Lung (tissue), 17 donors: ENCODE measurements at places on chromosomes 4 and X. TPM values are rescaled to one million over a fixed set of nuclear protein-coding genes. Genes with fewer than 3 reads are reported as not detected.

CYP4V2 gene
- total RNA-seq: 36.2 TPM

ZXDA gene
- 5.7 TPM for total RNA-seq

MEPE gene
- not detected for total RNA-seq

KCNIP4 gene
- 0.11 TPM for total RNA-seq

AGTR2 gene
- total RNA-seq: 33.8 TPM

NDST4 gene
- not detected for total RNA-seq

FGF2 gene
- total RNA-seq: 11.6 TPM

CPLX1 gene
- 1.4 TPM for total RNA-seq

VSIG4 gene
- 226 TPM for total RNA-seq

GRCh38 chr4:186840771-186841301 lies 117.2 kb upstream of the FAT1 start:
- no peaks in the 10 kb centered on the region for H3K4me1 ChIP-seq
- H3K36me3 ChIP-seq: no peaks in the 10 kb centered on the region
- no peak for DNase-seq
- no peak overlapping the region for H3K27ac ChIP-seq

- peaks cover 8% of the 10 kb centered on the region for H3K27me3 ChIP-seq
- H3K27ac ChIP-seq: no peak overlapping the region
- no peak overlapping the region for H3K4me3 ChIP-seq
- H3K36me3 ChIP-seq: no peaks in the 10 kb centered on the region
- DNase-seq: no peak
- no peaks in the 10 kb centered on the region for H3K4me1 ChIP-seq
These were observed 24.4 kb downstream of the ENOX2 start for GRCh38 chrX:130878350-130879341.

GRCh38 chrX:16516232-16516876 lies 133.6 kb upstream of the S100G start:
- no peaks in the 10 kb centered on the region for H3K36me3 ChIP-seq
- H3K27ac ChIP-seq: no peak overlapping the region
- no peak overlapping the region for H3K4me3 ChIP-seq
- no peaks in the 10 kb centered on the region for H3K4me1 ChIP-seq
- DNase-seq: no peak
- H3K27me3 ChIP-seq: peaks cover 38% of the 10 kb centered on the region

DNA sequence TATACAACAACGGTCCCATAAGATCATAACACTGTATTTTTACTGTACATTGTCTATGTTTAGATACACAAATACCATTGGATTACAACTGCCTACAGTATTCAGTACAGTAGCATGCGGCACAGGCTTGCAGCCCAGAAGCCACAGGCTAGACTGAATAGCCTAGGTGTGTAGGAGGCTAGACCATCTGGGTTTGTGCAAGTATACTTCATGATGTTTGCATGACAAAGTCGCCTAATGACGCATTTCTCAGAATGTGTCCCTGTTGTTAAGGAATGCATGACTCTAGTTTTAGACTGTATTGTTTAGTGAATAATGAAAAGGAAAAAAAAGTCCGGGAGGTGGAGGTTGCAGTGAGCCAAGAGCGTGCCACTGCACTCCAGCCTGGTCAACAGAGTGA lies 56.5 kb upstream of the C4orf50 start:
- DNase-seq: no peak
- no peak overlapping the region for H3K4me3 ChIP-seq
- no peaks in the 10 kb centered on the region for H3K27me3 ChIP-seq
- no peak overlapping the region for H3K27ac ChIP-seq
- H3K36me3 ChIP-seq: no peaks in the 10 kb centered on the region

- H3K27ac ChIP-seq: no peak overlapping the region
- no peaks in the 10 kb centered on the region for H3K36me3 ChIP-seq
- peak; percentile 44 for DNase-seq
- H3K4me1 ChIP-seq: no peaks in the 10 kb centered on the region
These were observed 346.6 kb downstream of the CENPC start for GRCh38 chr4:67198727-67199126.

DNA sequence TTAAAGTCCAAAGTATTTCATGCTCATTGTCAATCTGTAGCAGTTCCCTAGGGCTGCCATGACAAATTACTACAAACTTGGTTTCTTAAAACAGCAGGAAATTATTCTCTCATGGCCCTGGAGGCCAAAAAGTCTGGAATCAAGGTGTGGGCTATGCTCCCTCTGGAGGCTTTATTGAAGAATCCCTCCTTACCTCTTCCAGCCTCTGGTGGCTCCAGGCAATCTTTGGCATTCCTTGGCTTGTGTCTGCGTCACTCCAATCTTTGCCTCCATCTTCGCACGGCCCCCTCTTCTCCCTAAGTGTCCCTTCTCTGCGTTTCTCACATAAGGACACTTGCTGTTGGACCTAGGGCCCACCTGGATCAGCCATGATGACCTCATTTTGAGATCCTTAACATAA lies 170.4 kb downstream of the SMIM20 start:
- no peak for DNase-seq
- H3K4me1 ChIP-seq: peaks cover 3% of the 10 kb centered on the region

DNA sequence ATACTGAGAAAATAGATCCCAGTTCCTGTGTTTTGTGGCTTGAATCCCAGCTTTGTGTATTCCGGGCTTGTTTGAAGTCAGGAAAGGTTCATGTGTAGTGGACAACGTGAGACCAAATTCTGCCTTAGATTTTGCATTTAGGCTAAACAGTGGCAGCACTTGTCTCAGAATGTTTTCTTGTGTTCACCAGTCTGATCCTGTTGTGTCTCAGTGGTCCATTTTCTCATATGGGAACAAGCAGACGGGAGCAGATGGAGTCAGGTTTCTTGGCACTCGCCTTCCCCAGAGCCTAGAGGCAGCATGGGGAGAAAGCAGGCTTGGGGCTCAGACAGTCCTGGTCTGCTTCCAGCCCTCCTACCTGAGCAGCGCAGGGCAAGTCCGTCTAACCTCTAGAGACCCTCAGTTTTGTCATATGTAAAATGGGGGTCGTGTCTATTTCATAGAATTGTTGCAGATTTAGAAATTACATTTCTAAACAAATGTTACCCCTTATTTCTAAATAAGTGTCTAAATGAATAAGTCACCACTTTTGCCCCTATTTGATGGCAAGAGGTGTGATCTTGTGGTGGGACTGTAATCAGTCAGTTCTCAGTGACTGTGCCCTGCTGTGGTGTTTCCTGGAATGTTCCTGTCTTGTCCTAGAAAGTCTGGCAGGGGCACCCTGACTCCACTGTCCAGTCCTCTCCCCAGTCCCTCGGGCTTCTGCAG lies 28.3 kb upstream of the MSANTD1 start:
- no peaks in the 10 kb centered on the region for H3K27me3 ChIP-seq
- no peaks in the 10 kb centered on the region for H3K4me1 ChIP-seq
- no peak overlapping the region for H3K4me3 ChIP-seq
- no peak overlapping the region for H3K27ac ChIP-seq
- no peak for DNase-seq

DNA sequence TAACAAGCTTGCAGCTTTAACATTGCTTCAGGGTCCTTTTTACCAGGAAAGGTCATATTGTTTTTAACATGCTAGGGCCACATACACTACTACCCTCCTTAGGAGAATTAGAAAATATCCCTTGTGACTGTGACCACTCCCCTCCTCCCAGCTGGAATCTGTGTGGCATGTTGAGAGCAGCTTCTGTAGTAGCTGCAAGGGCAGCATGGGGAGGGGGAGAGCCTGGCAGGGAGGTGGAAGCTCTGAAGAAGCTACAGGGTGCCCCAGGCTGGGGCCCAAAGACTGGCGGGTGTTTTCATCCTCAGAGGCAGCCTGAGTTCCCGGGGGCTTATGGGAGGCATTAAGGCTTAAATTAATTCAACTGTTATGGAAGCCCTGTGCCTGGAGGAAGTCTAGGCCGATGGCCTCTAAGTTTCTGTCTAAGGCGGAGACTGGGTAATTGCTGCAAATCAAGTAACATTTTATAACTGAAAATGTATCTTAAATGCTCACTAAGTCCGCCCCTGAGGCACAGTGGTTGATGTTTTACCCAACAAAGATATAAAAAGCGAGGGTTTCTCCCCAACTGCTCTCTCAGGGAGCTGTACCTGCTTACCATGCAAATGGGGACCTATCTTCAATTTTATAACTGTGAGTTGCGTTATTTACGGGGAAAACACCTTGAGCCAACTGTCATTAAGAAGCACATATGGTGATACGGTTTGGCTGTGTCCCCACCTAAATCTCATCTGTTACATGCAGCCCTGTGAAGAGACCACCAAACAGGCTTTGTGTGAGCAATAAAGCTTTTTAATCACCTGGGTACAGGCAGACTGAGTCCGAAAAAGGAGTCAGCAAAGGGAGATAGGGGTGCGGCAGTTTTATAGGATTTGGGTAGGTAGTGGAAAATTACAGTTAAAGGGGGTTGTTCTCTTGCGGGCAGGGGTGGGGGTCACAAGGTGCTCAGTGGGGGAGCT lies 37.4 kb upstream of the STS start:
- no peak overlapping the region for H3K4me3 ChIP-seq
- peaks cover 12% of the 10 kb centered on the region for H3K27me3 ChIP-seq
- DNase-seq: no peak
- no peaks in the 10 kb centered on the region for H3K36me3 ChIP-seq

- H3K36me3 ChIP-seq: no peaks in the 10 kb centered on the region
- H3K27me3 ChIP-seq: peaks cover 11% of the 10 kb centered on the region
- no peak overlapping the region for H3K27ac ChIP-seq
- no peak for DNase-seq
These were observed 166.8 kb downstream of the COL4A6 start for GRCh38 chrX:108271397-108271787.

GRCh38 chr4:186227744-186228513 lies 622 bp downstream of the KLKB1 start:
- no peaks in the 10 kb centered on the region for H3K36me3 ChIP-seq
- DNase-seq: no peak
- H3K4me3 ChIP-seq: no peak overlapping the region
- H3K4me1 ChIP-seq: peaks cover 13% of the 10 kb centered on the region

DNA sequence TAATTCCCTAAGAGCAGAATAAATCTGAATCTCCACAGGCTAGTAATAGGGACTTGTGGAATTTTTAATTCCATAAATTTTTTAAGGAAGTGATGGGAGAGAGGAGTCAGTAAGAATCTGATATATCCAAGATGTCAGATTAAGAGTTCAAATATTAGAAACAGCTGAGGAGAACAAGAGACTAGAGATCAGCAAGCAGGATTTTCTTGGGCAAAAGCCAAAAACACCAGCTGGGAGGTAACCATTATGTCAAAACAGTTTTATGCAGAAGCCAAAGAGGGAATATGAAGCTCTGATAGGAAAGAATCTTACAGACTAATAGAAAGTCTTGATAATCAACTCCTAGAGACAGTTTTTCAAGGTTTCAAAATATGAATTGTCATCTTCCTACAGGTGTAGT lies 72.2 kb upstream of the RBPJ start:
- no peaks in the 10 kb centered on the region for H3K36me3 ChIP-seq
- H3K4me3 ChIP-seq: no peak overlapping the region
- DNase-seq: peak; percentile 96
- no peaks in the 10 kb centered on the region for H3K27me3 ChIP-seq

- no peak for DNase-seq
- H3K27ac ChIP-seq: no peak overlapping the region
- peaks cover 13% of the 10 kb centered on the region for H3K36me3 ChIP-seq
- H3K4me3 ChIP-seq: no peak overlapping the region
- no peaks in the 10 kb centered on the region for H3K4me1 ChIP-seq
These were observed 83.9 kb downstream of the PTTG2 start for GRCh38 chr4:38044060-38044459.

- no peak overlapping the region for H3K4me3 ChIP-seq
- H3K27me3 ChIP-seq: no peaks in the 10 kb centered on the region
- peak; percentile 80 for DNase-seq
- H3K27ac ChIP-seq: peak overlapping the region; percentile 72
These were observed 119.7 kb downstream of the NFKB1 start for GRCh38 chr4:102620697-102621497.

- H3K27me3 ChIP-seq: no peaks in the 10 kb centered on the region
- no peak for DNase-seq
- peaks cover 2% of the 10 kb centered on the region for H3K4me1 ChIP-seq
- H3K36me3 ChIP-seq: no peaks in the 10 kb centered on the region
- H3K27ac ChIP-seq: no peak overlapping the region
These were observed 51.5 kb downstream of the SLC2A9 start for GRCh38 chr4:9969526-9970398.

GRCh38 chr4:42610941-42611340 lies 46.0 kb downstream of the ATP8A1 start:
- H3K4me3 ChIP-seq: no peak overlapping the region
- H3K27me3 ChIP-seq: no peaks in the 10 kb centered on the region

GRCh38 chrX:66021765-66022631 lies 17.9 kb downstream of the VSIG4 start:
- H3K4me1 ChIP-seq: no peaks in the 10 kb centered on the region
- H3K36me3 ChIP-seq: no peaks in the 10 kb centered on the region
- no peaks in the 10 kb centered on the region for H3K27me3 ChIP-seq
- DNase-seq: no peak
- no peak overlapping the region for H3K27ac ChIP-seq
- H3K4me3 ChIP-seq: no peak overlapping the region

DNA sequence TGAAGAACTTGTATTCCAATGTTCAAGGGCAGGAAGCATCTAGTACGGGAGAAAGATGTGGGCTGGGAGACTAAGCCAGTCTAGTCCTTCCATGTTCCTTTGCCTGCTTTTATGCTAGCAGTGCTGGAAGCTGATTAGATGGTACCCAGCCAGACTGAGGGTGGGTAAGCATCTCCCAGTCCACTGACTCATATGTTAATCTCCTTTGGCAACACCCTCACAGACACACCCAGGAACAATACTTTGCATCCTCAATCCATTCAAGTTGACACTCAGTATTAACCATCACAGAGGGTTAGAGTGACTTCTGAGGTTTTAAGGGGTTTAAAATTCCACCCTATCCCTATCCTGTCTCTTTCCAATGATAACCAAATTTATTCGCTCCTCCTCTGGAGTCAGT lies 6.5 kb downstream of the HMGN5 start:
- H3K27me3 ChIP-seq: no peaks in the 10 kb centered on the region
- no peak overlapping the region for H3K27ac ChIP-seq
- no peak for DNase-seq

GRCh38 chr4:152771741-152772533 lies 7.6 kb downstream of the TIGD4 start:
- H3K27ac ChIP-seq: no peak overlapping the region
- DNase-seq: no peak
- H3K4me3 ChIP-seq: no peak overlapping the region

GRCh38 chr4:53479736-53480525 lies 102.5 kb downstream of the FIP1L1 start:
- H3K27me3 ChIP-seq: peaks cover 4% of the 10 kb centered on the region
- H3K4me3 ChIP-seq: no peak overlapping the region

GRCh38 chr4:47106561-47106960 lies 75.2 kb downstream of the GABRB1 start:
- no peak for DNase-seq
- no peaks in the 10 kb centered on the region for H3K27me3 ChIP-seq
- H3K27ac ChIP-seq: no peak overlapping the region
- H3K4me1 ChIP-seq: no peaks in the 10 kb centered on the region

GRCh38 chrX:41475191-41475590 lies 28.0 kb downstream of the NYX start:
- DNase-seq: peak; percentile 5
- no peaks in the 10 kb centered on the region for H3K4me1 ChIP-seq
- no peaks in the 10 kb centered on the region for H3K27me3 ChIP-seq
- H3K4me3 ChIP-seq: no peak overlapping the region
